ENCODE measurements at places on chromosomes 4 and X. TPM values are rescaled to one million over a fixed set of nuclear protein-coding genes. Genes with fewer than 3 reads are reported as not detected.

Gene NDST3
- total RNA-seq, result not detected

Gene MAGIX
- total RNA-seq, result 0.93 TPM

Gene PRKG2
- 0.62 TPM for total RNA-seq

GRCh38 chr4:11484531-11484930 is 55.8 kb upstream of the HS3ST1 start:
- DNase-seq, result no peak

- DNase-seq, result no peak
Observed at GRCh38 chr4:47061435-47061834, 30.1 kb downstream of the GABRB1 start.

DNA sequence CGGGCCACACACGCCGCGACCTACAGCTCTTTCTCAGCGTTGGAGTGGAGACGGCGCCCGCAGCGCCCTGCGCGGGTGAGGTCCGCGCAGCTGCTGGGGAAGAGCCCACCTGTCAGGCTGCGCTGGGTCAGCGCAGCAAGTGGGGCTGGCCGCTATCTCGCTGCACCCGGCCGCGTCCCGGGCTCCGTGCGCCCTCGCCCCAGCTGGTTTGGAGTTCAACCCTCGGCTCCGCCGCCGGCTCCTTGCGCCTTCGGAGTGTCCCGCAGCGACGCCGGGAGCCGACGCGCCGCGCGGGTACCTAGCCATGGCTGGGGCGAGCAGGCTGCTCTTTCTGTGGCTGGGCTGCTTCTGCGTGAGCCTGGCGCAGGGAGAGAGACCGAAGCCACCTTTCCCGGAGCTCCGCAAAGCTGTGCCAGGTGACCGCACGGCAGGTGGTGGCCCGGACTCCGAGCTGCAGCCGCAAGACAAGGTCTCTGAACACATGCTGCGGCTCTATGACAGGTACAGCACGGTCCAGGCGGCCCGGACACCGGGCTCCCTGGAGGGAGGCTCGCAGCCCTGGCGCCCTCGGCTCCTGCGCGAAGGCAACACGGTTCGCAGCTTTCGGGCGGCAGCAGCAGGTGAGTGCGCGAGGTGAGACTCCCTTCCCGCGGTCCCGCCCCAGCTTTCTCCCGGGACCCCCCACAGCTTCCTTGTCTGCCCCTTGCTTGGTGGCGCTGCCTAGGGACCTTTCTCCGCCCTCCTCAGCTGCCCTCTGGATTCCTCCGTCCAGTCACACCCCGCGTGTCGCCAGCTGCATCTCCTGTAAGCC is 678 bp downstream of the BMP3 start:
- DNase-seq, result peak; percentile 2

- no peak for DNase-seq
Observed at GRCh38 chr4:94856030-94856429, 98.3 kb downstream of the BMPR1B start.

DNA sequence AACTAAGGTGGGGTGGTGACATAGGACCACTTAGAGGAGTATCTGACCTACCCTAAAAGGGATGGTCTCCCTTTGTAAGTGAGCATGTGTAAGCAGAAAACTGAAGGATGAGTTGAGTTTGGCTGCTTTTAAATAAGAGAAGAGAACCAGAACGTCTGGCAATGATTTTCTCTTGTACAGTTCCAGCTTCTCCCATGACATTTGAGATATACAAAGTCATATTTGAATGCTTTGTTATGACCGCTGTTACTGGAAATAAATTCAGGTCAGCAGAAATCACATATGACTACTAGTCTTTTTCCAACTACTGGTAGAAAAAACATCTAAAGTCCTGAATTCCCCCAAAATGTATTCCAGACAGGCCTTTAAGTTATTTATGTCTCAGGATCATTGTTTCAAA is 313.3 kb upstream of the BMP3 start:
- no peak for DNase-seq

GRCh38 chrX:155028129-155028528 is 1.5 kb downstream of the FUNDC2 start:
- DNase-seq, result no peak

- DNase-seq, result no peak
Observed at GRCh38 chr4:77826275-77826674, 7.1 kb upstream of the CNOT6L start.

Measured in activated T-cell treated with anti-CD3 and anti-CD28 coated beads, Interleukin-2, amount 50 U/mL, for 72 hours (primary cell).